ENCODE measurements at places on chromosomes 6 and 20.

DNA sequence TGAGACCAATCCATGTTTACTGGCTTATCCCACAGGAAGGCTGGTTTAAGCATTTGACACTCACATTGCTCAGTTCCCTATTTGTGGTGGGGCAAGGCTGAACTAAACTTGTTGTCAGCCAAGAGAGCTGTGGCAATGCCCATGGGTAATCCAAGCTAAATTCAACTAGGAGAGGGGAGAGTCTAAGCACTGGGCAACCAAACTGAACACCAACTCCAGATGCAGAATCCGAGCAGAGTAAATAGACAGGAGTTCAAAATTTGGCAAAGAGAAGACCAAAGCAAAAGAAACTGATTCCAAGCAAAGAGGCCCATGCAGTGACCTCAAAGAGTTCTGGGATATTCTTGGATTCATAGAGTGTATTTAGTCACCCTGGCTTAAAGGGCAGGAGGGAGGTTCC lies 106.5 kb upstream of the NT5E start:
- no peak for DNase-seq

- DNase-seq = no peak
Observed at GRCh38 chr6:75113446-75113845, 92.4 kb downstream of the COL12A1 start.

DNA sequence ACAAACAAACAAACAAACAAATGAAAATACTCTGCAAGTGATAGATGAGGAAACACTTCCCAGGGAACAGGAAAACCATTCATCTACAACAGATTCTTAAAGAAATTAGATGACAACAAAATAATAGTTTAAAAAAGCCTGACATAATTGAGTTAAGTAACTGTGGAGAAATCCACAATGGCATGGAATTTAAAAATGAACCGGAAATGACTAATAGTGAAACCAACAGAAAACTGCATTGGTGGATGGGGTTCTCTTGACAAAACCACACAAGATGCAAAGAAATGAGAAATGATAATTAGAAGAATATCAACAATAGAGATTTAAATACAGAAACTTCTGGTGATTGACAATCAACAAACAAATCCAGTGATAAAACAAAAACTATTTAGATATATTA lies 785.6 kb downstream of the QKI start:
- no peak for DNase-seq

- DNase-seq = no peak
Observed at GRCh38 chr6:3277851-3278416, 19.2 kb downstream of the PSMG4 start.

DNA sequence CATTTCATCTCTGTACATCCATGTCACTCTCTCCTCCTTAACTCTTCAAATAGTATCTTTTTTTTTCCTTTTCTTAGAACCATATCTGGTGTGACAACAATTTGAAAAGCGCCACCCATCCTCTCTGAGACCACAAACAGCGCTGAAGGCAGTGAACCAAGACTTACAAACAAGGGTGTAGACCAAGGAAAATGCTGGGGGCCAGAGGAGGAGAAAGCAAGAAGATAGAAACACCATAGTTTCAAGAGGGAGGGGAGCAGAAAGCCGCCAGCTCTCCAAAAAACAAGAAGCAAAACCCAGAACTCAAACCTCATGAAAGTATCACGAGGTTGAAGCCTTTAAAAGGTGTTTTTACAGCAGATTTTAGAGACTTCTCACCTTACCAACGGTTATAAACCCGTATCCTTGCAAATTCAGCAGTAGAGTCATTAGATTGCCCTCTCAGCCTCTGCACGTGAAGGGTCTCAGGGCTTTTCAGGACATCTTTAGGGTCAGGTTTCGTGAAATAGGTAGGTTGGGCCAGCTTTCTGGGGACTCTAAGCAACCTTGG lies 13.3 kb upstream of the RIPOR2 start:
- no peak for DNase-seq

- no peak for DNase-seq
Observed at GRCh38 chr6:124482071-124482491, 480.2 kb upstream of the RNF217 start.

DNA sequence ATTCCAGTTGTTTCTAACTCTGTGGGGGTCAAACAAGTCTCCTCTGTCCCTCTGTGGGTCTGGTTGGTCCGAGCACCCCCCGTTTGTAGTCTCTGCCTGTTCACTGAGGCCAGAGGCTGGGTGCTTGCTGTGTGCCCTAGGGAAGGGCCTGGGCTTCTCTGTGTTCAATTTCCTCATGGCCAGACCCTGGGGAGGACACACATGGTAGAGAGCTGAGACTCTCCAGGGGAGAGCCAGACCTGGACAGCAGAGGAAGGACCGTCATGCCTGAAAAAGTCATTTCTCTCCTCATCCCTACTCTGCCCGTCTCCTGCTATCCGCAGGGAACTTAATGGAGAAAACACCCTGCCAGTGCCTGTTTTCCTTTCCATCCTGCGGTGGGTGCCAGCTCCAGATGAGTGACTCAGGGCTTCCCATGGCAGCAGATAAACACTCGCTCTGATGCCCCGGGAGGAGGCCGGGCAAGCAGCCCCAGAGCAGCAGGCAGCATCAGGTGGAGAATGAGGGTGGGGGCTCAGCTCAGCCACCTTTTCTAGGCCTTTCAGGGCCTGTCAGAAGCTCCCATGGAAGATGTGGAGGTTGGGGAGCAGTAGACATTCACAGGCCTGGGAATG lies 51.9 kb downstream of the SNAI1 start:
- no peak for DNase-seq

GRCh38 chr20:59253325-59253724 lies 47.1 kb upstream of the EDN3 start:
- no peak for DNase-seq

GRCh38 chr6:52297433-52297832 lies 12.9 kb upstream of the MCM3 start:
- no peak for DNase-seq

DNA sequence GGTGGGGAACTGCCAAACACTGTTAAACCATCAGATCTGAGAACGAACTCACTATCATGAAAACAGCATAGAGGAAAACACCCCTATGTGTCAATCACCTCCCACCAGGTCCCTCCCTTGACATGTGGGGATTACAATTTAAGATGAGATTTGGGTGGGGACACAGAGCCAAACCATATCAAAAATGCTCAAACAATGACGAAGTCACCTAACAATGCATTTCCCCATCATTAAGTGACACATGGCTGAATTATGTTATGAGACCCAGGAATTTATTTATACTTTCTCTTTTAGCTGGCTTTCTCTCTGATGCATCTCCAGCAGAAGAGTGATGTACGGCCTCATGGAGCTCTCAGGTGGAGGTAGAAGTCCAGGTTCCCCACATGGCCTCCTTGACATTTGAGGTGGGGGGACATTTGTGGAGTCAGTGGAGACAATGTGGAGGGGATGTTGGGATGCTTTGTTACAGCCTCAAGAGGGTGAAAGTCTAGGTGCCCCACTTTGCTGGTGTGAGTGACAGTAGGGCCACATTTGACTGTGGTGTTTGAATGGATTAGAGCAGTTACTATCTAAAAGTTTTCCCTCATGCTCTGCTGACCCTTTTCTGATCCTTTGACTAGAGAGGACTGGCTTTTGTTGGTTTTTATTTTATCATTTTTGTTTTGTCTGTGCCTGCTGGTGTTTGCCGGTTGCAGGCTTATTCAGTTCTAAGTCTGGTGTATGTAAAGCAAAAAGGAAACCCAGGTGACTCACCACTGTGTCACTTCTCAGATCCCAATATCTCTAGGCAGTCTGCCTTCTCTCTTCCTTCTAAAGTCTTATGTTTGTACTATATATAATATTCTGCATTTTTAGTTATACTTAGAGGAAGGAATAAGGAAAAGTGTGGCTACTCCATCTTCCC lies 18.5 kb upstream of the DCBLD1 start:
- no peak for DNase-seq

DNA sequence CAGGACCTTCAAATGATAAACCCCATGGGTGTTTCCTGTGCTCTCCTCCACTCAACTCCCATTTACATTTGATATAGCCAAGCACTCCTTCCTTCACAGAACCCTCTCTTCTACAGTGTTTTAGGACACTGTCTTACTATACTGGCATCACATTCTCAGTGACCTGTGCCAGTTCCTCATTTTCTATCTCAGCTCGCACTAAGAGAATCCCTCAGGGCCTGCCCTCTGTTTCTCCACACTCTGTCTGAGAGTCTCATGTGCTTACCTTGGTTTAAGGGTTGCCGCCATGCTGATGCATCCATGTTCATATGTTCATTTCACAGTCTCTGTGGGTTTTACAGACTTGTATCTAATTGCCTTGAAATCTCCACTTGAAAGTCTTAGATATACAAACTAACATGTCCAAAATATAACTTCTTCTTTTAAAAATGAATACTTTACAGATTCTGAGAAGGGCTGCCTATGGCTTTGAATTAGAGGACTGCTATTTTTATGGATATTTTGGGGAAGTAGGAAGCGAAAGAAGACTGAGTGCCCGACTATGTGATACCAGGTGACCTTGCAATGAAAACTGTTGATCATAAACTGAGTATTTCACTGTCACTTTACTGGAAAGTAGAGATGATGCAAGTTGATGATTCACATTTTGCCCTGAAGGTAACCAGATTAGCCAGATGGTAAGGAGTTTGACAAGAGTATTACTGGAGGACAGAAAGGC lies 153.1 kb upstream of the SIM1 start:
- DNase-seq = no peak

DNA sequence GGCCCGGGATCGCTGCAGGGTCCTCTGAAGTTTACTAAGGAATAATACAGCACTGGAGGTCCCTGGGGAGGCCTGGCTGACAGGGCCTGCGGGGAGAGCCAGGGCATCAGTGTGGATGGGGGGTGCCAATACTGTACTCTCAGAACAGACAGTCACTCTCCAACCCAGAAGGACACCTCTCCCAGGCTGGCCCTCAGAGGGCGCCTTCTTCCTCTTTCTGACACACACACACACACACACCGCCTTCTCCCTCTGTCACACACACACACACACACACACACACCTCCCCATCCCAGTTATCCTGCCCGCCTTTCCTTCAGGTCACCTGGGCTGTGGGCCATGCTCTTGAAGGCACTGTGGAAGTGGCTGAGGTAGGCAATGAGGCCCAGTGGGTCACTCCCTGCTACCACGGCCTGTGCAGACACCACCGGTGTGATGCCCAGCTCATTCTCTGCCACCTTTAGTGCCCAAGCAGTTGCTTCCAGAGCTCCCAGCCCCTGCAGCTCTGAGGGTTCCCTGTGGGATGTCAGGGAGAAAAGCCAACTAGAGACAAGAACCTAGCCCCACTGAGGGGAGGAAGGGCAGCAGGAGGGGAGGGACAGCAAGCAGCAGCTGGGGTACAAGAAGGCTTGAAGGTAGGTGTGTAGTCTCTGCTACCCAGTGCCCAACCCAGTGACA lies 7.5 kb downstream of the SMPD2 start:
- DNase-seq = no peak

GRCh38 chr6:160258346-160259142 lies at the start of gene SLC22A2:
Gene SLC22A2 (minus strand): TSS chr6:160258821. CDS start chr6:160258757, 64 bp downstream.
- no peak for DNase-seq

DNA sequence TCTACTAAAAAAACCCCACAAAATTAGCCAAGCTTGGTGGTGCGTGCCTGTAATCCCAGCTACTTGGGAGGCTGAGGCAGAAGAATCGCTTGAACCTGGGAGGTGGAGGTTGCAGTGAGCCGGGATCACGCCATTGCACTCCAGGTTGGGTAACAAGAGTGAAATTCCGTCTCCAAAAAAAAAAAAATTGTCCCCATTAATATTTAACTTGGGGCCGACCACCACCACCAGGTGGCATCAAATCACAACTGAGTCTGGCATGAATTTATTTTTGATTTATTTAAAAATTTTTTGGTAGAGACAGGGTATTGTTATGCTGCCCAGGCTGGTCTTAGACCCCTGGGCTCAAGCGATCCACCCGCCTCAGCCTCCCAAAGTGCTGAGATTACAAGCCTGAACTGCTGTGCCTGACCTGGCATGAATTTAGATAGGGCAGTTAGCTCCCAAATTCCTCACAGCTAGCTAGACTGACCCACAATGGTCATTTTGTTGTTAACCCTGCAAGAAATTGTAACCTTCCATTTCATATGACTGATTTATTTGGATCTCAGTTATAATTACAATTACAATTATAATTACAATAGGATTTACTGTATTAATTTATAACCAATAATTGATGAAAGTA lies 17.1 kb upstream of the BEND3 start:
- peak; percentile 26 for DNase-seq

DNA sequence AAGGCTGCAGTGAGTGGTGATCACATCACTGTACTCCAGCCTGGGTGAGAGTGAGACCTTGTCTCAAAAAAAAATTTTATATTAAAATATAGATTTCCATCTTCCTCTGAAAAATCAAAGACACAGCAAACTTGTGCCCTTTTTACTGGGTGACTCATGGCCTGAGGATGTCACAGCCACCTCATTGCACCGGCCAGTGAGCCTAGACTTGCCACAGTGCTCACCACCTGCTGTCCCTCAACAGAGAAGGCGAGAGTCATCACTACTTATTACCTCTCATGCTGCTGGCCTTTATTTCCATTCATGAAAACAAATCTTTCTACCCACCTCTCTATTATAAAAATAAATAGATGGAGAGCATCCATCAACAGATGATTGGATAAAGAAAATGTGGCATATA lies 295.8 kb downstream of the PREX1 start:
- DNase-seq = no peak

- no peak for DNase-seq
Observed at GRCh38 chr6:108510461-108511319, 50.0 kb upstream of the FOXO3 start.

- DNase-seq = peak; percentile 69
Observed at GRCh38 chr6:111291336-111292259, 191.4 kb downstream of the REV3L start.

- DNase-seq = no peak
Observed at GRCh38 chr20:40538131-40538530, 150.9 kb downstream of the MAFB start.

DNA sequence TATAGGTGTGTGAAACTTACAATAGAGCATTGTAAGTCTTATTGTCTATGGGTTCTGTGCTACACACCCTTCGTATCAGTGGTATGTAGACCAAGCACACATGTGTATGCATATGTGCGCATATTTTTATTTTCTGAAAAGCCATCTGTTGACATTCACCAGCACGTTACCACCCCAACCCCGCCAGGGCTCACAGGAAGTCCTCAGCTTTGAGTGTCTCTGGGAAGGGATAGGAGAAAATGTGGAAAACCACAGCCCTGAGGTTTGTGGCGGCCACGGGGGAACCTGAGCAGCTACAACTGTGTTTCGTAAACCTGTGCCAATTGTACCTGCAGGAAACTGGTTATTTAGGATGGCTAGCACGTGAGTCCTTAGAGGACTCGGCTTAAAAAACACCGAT lies 123.3 kb upstream of the PHACTR3 start:
- no peak for DNase-seq

GRCh38 chr6:90277302-90278011 lies 19.2 kb downstream of the BACH2 start:
- no peak for DNase-seq

GRCh38 chr20:47274401-47275108 lies 81.9 kb downstream of the ZMYND8 start:
- no peak for DNase-seq

DNA sequence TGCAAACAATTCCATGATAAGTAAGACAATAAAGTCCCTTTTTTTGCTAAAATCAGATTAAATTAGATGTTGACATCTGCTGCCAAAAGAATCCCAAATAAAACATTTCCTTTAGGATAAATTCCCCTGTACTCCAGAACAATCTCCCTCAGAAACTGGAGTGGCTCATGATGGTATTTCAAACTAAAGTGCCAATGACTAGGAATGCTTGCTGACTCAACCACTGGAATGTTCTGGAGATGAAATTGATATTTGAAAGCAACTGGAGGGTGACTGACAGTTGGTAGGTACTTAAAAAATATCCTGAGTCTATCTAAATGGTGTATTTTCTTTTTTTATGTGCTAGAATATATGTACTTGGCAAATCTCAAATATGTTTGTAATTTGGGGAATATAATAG lies 350.1 kb upstream of the TSHZ2 start:
- DNase-seq = no peak

GRCh38 chr6:1068068-1068467 lies 243.8 kb upstream of the FOXQ1 start:
- DNase-seq = no peak

All from Ammon's horn (tissue), 1 donor.